ENCODE measurements at places on chromosomes 3 and 15. TPM values are rescaled to one million over a fixed set of nuclear protein-coding genes. Genes with fewer than 3 reads are reported as not detected.

Gene IQCF5
- not detected for total RNA-seq

DNA sequence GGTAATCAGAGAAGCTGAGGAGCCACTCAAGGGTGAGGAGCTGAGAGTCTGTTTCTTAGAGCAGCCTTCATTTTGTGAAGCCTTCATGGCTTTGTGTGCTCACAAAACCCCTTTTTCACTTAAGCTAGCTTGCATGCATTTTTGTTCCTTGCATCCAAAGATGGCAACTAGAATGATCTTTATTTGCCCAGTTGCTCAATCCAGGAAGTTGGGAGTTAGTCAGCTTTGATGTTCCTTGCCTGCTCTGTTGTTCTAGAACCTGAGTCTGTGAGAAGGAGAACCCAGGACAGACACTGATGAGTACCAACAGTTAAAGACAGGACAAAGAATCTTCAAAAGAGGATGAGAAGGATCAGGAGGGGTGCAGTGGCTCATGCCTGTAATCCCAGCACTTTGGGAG is 81.8 kb downstream of the IL20RB start:
- DNase-seq = no peak

DNA sequence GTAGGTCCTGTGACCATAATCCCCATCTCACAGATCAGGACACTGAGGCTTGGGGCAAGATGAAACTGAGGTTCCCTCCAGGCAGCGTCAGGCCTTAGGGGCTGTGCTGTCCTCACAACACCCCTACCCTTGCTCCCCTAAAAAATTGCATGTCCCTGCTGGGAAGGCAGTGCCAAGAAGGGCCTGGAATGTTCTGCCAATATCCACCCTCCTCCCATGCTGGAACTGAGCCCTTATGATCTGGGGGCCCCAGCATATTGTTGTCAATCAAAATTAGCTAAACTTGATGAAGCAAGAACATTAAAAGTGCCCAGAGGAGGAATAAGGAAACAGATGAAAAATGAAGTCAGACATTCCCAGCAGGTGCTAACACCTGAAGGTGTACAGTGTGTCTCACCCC is 13.4 kb upstream of the RTP3 start:
- no peak for DNase-seq

Gene CFAP20DC
- total RNA-seq = 12.8 TPM

DNA sequence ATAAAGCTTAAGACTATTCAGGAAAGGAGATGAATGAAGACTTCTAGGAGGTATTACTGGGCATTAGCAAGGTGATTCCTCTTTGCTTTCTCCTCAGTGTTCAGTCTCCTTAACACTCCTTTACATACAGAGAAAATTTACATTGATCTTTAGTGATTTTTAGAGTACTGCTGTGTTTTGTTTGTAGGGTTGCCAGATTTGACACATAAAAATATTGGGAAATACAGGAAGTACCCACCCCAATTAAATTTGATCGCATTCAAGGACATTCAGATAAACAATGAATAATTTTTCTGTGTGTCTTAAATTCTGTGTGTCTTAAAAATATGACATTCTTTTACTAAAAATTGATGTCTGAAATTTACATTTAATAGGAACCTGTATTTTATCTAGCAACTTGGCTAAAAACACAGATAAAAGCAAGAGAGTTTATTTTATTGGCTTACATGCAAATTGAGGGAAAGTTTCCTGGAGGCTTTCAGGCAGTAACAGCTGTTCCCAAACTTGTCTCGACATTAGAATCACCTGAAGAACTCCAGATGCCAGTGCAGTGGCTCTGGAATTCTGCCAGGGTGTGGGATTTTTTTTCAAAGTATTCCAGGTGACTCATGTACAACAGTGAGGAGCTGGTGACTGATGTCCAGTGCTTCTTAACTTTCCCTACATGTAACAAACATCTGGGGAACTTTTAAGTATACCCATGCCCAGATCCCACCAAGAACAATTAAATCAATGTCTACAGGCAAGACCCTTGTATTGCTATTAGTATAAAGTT is 23.4 kb upstream of the PLOD2 start:
- DNase-seq = no peak

Gene GOLGA6B
- not detected for total RNA-seq

Gene PLA2G4E
- total RNA-seq = not detected

Gene LRRC2
- total RNA-seq = 0.12 TPM

- DNase-seq = peak; percentile 94
Measured at GRCh38 chr15:97960364-97961066, at the start of gene ARRDC4. Gene ARRDC4, plus strand, starts transcription at chr15:97960703. Its CDS starts 159 bp downstream, at chr15:97960862.

- no peak for DNase-seq
Measured at GRCh38 chr15:57735431-57735830, 28.9 kb downstream of the POLR2M start.

- DNase-seq = no peak
Measured at GRCh38 chr3:40088527-40089170, 220.9 kb upstream of the EIF1B start.

Gene SLC24A5
- total RNA-seq = not detected

GRCh38 chr15:39270221-39270855 is 310.5 kb upstream of the THBS1 start:
- DNase-seq = no peak

GRCh38 chr15:70967646-70968045 is 75.0 kb downstream of the LRRC49 start:
- DNase-seq = no peak

Gene HIGD1A
- total RNA-seq = 85.2 TPM

Gene CPA3
- not detected for total RNA-seq

DNA sequence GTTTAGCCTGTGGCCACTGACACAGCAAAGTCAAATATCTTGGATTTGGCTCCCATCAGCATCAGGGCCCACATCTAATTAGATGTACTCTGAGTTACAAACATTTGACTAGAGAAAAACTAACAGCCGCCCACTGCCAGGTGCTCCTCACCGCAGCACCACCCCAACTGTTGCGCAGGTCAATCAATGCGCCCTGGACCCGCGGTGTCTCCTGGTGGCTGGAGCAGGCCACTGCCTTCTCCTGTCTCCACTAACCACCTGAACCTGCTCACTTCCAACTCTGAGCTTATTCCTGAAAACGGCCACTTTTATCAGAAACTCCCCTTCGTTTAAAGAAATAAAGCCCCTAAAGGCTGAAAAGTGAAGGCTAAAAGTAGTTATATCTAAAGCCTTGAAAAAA is 4.3 kb downstream of the RIOX2 start:
- no peak for DNase-seq

Gene TWF2
- total RNA-seq = 31.7 TPM

Measured in neural crest cell (in vitro differentiated cells).